ENCODE measurements at places on chromosomes 2 and 18.
A peak's percentile ranks its signal among the peaks of the same experiment; 100 is the strongest.

DNA sequence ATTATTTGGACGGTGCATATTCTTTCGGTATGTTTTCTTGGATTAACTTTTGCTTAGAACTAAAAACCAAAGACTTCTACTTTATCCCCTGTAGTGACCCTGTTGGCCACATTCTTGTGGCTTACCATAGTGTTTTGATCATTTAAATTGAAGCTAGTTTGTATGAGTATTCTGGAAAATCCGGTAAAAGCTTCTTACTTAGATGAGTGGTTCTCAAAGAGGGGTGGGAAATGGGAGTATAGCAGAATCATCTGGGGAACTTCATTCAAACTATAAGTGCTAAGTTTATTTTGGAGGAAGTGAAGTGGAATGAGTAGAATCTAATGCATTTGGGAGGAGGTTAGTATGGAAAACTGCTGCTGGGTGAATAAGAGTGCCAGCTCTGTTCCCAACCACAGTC, 3.8 kb downstream of the PPP1CB start:
- DNase-seq: no peak

GRCh38 chr2:20229322-20230113, 4.6 kb upstream of the SDC1 start:
- DNase-seq: no peak

DNA sequence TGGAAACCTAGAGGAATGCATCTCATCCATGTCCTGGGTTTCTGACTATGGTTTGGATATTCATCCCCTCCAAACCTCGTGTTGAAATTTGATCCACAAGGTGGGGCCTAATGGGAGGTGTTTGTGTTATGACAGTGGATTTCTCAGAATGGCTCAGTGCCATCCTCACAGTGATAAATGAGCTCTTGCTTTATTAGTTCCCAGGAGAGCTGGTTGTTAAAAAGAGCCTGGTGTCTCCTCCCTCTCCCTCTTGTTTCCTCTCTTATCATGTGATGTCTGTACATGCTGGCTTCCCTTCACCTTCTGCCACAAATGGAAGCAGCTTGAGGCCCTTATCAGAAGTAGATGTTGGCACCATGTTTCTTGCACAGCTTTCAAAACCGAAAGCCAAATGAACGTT, 424.3 kb downstream of the DCC start:
- peak; percentile 34 for DNase-seq

- no peak for DNase-seq
Measured at GRCh38 chr18:463827-464541, 36.5 kb downstream of the COLEC12 start.

- DNase-seq: no peak
Measured at GRCh38 chr2:143473216-143473615, 344.0 kb downstream of the ARHGAP15 start.

- no peak for DNase-seq
Measured at GRCh38 chr2:84449055-84449454, 10.0 kb downstream of the SUCLG1 start.

All from SK-N-MC (cell line).